ENCODE measurements at places on chromosomes 12 and 14.

DNA sequence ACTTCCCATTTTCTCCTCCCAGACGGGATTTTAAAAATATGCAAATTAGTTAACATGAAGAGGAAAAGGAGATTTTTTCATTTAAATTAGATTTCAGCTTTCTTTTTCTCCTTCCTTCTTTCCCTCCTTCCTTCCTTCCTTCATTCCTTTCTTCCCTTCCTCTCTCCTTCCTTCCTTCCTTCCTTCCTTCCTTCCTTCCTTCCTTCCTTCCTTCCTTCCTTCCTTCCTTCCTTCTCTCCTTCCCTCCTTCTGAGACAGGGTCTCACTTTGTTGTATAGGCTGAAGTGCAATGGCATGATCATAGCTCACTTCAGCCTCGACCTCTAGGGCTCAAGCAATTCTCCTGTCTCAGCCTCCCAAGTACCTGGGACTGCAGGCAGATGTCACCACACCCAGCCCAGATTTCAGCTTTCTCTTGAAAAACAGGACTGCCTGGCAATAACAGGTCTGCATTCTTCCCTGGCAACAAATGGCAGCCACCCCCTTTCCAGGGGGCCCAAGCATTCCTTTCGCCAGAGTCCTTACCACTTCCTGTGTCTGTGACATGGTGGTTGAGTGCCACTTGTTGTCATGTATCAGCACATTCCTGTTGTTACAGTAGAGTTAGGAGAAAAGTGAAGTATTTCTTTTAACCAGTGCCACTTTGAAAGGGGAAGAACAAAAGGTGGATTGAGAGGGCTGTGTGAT is 119.1 kb downstream of the PTPN11 start:
- no peak for DNase-seq

GRCh38 chr14:58625438-58625837 is 12.3 kb upstream of the DACT1 start:
- DNase-seq, result no peak

DNA sequence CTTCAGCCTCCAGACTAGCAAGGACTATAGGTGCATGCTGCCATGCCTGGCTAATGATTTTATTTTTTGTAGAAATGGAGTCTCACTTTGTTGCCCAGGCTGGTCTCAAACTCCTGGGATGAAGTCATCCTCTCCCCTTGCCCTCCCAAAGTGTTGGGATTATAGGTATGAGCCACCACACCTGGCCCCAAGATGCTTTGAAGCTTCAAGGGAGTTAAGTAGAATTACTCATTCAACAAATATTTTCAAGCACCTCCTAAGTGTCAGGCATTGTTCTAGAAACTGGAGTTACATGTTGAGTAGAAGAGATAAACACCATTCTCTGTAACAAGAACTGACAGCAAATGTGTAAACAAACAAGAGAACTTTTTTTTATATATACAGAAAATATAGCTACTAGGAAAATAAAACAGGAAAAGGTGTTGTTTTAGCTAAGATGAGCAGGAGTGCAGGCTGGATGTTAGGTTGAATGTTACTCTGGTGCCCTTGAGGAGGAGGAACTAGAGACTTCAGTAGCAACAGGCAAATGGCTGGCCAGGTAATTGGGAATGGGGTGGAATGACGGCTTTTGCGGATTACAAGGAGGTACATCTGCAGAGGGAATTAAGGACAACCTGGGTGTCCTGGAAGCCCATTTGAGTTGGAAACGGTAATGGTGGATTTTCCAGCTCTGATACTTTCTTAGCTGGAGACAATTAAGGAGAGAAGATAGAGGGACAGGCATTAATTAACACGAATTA is 32.0 kb upstream of the CFAP54 start:
- no peak for DNase-seq

- DNase-seq, result no peak
Measured at GRCh38 chr12:4959381-4959780, 49.7 kb downstream of the KCNA1 start.

GRCh38 chr14:22052795-22053194 is 379.2 kb upstream of the OR4E1 start:
- DNase-seq, result no peak

- no peak for DNase-seq
Measured at GRCh38 chr12:88994537-88994936, 357.8 kb downstream of the DUSP6 start.

- no peak for DNase-seq
Measured at GRCh38 chr12:9364224-9365176, 156.3 kb upstream of the PZP start.

GRCh38 chr12:18521461-18521860 is 216.4 kb downstream of the PLCZ1 start:
- no peak for DNase-seq

DNA sequence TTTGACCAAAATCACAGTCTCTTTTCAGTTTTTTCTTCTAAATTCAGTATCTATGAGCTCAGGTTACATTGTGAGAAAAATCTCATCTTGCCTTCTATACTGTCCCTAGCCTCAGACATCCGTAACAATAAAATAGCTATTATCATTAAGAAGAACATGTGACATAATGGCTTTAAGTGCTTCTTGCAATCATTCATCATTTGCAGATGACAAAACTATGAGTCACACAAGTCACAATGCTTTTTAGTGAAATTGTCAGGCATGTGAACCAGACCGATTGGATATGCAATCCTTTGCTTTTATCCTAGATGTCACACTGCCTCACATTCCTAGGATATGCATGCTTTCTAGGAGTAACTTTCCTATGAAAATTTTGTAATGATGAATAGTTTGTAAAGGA is 313.1 kb downstream of the SLC6A15 start:
- no peak for DNase-seq

- DNase-seq, result no peak
Measured at GRCh38 chr14:34857689-34858449, 17.3 kb downstream of the BAZ1A start.

DNA sequence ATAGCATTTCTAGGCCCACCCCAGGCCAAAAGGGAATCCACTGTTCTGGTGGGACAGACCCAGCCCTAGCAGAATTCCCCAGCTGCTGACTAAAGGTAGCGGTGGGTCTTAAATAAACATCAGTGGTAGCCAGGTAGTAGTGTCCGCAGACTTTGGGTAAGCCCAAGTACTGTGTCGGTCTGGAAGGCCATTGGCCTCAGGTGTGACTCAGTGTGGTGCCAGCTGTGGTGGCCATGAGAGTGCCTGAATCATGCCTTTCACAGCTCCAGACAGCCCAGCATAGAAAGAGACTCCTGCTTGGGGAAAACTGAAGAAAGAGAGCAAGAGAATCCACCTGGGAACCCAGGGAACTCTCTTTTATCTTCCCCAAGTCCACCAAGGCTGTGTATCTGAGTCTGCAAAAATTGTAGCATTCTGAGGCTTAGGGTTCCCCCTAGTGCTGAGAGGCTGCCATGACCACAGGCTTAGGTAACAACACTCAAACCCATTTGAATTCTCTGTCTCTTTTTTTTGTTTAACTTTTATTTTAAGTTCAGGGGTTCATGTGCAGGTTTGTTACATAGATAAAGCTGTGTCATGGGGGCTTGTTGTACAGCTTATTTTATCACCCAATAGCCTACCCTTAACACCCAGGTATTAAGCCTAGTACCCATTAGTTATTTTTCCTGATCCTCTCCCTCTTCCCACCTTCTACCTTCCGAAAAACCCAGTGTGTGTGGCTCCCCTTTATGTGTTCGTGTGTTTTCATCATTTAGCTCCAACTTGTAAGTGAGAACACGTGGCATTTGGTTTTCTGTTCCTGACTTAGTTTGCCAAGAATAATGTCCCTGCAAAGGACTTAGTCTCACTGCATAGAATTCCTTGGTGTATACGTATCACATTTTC is 16.7 kb upstream of the CD163L1 start:
- DNase-seq, result no peak

GRCh38 chr14:65045006-65045405 is 57.3 kb downstream of the MAX start:
- DNase-seq, result no peak

DNA sequence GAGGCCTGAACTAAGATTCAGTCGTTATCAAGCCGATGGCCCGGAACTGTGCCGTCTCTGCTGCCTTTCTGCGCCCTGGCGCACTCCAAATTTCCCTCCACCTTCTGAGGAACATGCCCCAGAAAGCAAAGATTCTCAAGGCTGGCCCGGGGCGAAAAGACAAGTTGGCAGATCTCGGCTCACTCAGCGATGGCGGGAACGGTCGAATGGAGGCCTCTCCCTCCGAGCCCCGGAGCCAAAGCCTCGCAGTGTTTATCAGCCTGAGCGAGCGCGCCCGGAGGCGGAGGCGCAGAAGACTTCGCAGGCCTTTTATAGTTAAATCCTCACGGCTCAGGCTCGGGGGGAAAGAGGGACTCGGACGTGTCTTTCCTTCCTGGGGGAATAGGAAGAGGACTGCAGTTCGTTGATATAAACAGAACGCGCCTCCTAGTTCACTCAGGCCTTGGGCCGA is 5.6 kb downstream of the TBX5 start:
- DNase-seq, result no peak

DNA sequence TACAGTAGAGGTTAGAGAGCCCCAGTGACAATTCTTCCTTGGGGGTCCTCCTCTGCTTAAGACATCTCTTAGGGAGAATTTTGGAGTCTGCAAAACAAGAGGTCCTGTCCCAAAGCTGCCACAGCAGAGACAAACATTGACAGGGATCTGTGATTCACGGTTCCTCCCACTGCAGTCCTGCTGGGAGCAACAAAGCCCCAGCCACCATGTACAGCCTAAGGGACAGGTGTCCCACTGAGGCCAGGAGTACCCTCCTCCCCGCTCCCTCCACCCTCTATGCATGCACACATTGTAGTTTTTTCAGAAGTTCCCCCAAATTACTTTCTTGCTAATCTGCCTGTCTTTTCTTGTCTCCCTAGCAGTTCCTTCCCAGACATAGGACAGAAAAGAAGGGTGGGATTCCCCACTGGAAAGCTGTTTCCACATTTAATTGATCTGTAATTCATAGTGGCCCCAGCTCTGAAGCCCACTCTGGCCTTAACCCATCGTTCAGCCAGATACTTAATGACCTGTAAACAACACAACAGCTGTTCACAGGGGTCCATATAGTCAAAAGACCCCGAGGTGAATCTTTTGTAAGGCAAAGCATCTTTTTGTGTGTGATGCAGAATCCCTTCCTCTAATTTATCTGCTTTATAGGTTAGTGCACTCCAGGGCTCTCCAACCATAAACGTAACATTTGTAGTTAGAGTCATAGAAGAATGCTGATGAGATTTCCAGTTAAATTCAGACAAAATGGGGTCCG is 13.9 kb upstream of the PRICKLE1 start:
- no peak for DNase-seq

DNA sequence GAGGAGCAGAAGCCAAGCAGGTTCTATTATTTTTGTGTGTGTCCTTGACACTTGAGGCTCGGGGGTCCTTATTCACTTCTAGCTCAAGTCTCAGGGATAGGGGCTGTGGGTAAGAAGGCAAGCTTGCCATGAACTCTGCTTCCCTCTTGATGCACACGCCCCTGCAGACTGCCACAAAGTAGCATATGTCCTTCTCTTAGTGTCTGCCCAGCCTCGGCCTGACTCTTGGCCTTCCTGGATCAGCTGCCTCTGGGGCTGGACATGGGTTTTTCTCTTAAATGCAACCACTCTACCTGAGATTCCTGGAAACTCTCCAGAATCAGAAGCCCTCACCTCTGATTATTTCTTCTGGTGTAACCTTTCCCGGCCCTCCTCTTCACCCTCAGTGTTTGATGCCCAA is 28.2 kb upstream of the PEX5 start:
- no peak for DNase-seq

DNA sequence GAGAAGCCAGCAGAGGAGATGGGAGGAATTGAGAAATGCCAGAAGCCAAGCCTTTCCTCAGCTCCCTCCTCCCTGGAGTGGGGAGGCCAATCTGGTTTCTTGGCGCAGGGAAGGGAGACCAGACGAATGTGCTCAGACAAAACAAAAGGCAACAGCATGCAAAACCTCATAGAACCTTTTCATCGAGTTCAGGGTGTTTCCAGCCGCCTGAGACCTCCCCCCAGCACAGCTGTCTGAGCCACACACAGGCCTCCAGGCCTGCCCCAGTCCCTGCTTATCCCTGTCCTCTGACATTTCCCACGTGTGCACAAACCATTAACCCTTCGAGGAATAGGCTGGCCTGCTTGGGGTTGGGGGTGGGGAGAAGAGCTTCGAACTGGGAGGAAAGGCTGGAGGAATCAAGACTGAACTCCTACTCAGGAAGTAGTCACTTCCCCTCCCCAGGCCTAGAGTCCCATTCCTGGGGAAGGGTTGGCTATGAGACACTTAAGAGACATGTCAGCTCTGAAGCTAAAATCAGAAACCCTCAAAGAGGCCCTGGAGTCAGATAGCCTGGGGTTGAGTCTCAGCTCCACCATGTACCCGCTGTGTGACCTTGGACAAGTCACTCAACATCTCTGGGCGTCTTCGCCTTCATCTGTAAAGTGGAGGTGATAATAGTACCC is 10.7 kb downstream of the TBX3 start:
- no peak for DNase-seq

- no peak for DNase-seq
Measured at GRCh38 chr12:47868041-47868440, 36.8 kb downstream of the VDR start.

- no peak for DNase-seq
Measured at GRCh38 chr14:75186953-75187352, 10.5 kb upstream of the TMED10 start.

GRCh38 chr14:99445931-99446330 is 34.7 kb downstream of the SETD3 start:
- no peak for DNase-seq

DNA sequence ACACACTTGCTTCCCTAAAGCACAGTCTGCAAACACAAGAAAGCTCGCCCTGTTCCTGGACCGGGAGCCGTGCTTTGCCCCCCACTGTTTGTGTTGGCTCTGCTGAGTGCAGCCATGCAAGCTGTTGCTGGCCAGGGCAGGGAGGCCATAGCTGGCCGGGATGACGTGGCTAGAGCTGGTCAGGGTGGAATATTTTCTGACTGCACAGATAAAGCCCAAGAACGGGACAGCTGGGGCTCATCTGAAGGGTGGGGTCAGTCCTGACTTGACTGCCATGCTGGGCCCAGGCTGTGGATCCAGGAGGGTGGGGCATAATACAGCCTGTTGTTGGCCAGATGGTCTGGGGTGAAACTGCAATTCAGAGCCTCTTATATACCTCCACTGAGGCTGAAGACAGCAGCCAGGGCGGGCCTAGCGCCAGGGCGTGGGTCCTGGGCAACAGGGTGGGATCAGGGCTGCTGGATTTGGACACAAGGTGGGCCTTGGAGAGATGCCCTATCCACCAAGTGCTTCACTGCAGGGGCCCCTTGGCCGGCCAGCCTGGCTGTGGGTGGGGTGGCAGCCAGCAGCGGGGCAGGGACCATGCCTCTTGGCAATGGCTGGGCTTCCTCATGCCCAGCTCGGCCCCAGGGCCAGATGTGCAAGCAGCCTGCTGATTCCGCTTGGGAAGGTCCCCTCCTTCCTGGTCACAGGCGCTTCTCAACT is 14.8 kb downstream of the KMT5A start:
- DNase-seq, result no peak

GRCh38 chr12:6104842-6105241 is 19.6 kb downstream of the VWF start:
- DNase-seq, result no peak

GRCh38 chr14:22113401-22113800 is 439.8 kb upstream of the OR4E1 start:
- DNase-seq, result no peak

Measured in left renal pelvis (tissue), 4 donors.